ENCODE measurements at places on chromosomes 4 and X.

GRCh38 chr4:159090255-159090654, 12.6 kb upstream of the RAPGEF2 start:
- DNase-seq: no peak

- DNase-seq: no peak
These were observed 1372.4 kb downstream of the C4orf33 start for GRCh38 chr4:130468340-130468739.

GRCh38 chr4:169005453-169006099, 4.5 kb downstream of the CBR4 start:
- no peak for DNase-seq

- no peak for DNase-seq
These were observed 4.2 kb downstream of the CPEB2 start for GRCh38 chr4:15006416-15007024.

GRCh38 chr4:4439782-4440181, 52.9 kb downstream of the NSG1 start:
- DNase-seq: no peak

- DNase-seq: no peak
These were observed 98.7 kb upstream of the SLC4A4 start for GRCh38 chr4:71240094-71240493.

Data from SW 1271 (cell line).